CD14-positive monocyte (primary cell): ENCODE measurements at places on chromosomes 1 and 21. TPM values are rescaled to one million over a fixed set of nuclear protein-coding genes. Genes with fewer than 3 reads are reported as not detected.

Gene LCA5L
- polyA plus RNA-seq, result 0.12 TPM in 1 of 2 replicates, not detected in the other

Gene GUCA2B
- not detected for polyA plus RNA-seq

Gene ARTN
- polyA plus RNA-seq, result 0.09 and 0.15 TPM in 2 replicates

Gene SHISAL2A
- polyA plus RNA-seq, result 0.03 and 0.19 TPM in 2 replicates

Gene OR2T2
- polyA plus RNA-seq, result not detected in 2 replicates

GRCh38 chr1:52368383-52369172, 2.6 kb upstream of the CC2D1B start:
- H3K4me1 ChIP-seq, result peaks cover 30% of the 10 kb centered on the region
- DNase-seq, result peak; percentile 10
- no peak overlapping the region for H3K27ac ChIP-seq
- H3K36me3 ChIP-seq, result no peaks in the 10 kb centered on the region
- H3K27me3 ChIP-seq, result no peaks in the 10 kb centered on the region

DNA sequence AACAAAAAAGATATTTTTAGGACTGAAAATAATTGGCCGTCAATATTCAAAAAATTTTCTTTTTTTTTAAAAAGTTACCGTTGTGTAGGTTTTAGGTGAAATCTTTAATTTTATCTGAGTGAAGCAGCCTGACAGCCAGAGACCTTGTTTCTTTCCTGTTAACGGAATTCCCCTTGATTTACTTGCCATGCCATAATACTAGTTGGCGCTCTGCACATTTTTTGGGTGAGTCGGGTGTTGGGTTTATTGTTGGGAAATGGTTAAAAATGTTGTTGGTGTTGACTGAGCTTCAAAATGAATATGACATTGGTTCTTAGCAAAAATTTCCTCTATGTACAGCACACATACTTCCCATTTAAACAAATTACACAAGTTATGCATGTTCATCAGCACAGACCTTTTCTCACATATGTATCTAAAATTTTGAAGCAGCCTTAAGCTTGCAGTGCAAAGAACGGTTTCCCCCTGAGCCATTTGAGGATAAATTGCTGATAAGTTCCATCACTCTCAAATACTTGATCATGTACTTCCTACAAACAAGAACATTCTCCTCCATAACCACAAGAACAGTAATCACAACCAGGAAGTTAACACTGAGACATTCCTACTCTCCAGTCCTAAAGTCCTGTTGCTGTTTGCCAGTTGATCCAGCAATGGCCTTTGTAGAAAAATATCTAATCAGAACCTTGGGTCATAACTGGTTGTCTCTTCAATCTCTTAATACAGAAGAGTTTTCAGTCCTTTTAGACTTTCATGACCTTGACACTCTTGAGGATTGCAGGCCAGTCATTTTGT, 34.2 kb downstream of the CAMTA1 start:
- H3K36me3 ChIP-seq, result no peaks in the 10 kb centered on the region
- DNase-seq, result no peak
- no peaks in the 10 kb centered on the region for H3K4me1 ChIP-seq
- no peak overlapping the region for H3K4me3 ChIP-seq
- H3K27ac ChIP-seq, result no peak overlapping the region

DNA sequence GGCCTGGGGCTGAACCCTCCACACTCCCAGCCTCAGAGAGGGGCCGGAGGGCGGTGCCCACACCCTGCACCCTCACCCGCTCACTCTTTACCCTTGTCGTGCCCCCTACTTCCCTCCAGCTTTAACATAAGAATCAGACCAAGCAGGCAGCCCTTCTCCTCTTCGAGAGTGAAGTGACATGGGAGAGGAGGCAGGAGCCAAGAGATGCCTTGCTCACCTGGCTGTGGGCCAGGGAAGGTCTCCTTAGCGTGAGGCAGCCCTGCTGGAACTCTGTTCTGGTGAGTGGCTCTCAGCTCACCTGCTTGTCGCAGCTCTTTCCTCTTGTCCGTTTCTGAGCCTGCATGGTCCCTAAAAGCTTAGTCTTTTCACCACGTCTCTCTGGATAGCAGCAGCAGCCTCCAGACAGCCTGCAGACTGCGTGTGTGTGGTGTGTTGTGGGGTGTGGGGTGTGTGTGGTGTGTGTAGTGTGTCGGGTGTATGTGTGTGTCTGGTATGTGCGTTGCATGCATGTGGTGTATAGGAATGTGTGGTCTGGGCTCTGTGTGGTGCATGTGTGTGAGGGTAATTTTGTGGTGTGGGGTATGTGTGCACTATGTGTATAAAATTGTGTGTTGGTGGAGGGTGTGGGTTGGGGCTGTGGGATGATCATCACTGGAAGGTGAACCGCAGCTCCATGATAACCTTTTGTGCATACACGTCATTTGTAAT, 86.7 kb downstream of the CCDC185 start:
- no peak overlapping the region for H3K4me3 ChIP-seq
- no peak for DNase-seq
- H3K4me1 ChIP-seq, result peaks cover 7% of the 10 kb centered on the region
- no peak overlapping the region for H3K27ac ChIP-seq
- no peaks in the 10 kb centered on the region for H3K27me3 ChIP-seq

DNA sequence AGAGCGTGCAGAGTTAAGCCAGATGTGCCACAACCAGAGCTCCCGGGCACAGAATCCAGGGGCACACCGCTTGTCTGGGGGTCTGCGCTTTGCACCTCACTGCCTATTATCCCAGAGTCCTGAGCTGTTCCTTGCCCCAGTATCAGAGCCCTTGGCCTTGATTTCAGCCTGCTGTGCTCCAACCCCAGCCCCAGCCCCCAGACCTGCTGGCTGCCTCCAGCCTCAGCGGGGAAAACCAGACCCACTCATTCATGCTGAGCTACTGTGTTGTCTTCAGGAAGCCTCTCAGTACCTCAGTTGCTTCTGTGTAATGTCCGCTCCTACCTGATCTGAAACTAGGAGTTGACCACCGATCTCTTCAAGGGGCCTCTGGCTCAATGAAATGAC, 1.1 kb downstream of the IKBKE start:
- H3K4me1 ChIP-seq, result peaks cover 66% of the 10 kb centered on the region
- peak overlapping the region; percentile 60 for H3K4me3 ChIP-seq
- no peaks in the 10 kb centered on the region for H3K27me3 ChIP-seq
- peak overlapping the region; percentile 94 for H3K27ac ChIP-seq
- no peak for DNase-seq
- H3K36me3 ChIP-seq, result peaks cover 26% of the 10 kb centered on the region

- no peak overlapping the region for H3K27ac ChIP-seq
- no peak overlapping the region for H3K4me3 ChIP-seq
- no peaks in the 10 kb centered on the region for H3K27me3 ChIP-seq
- H3K36me3 ChIP-seq, result no peaks in the 10 kb centered on the region
Measured at GRCh38 chr1:206790502-206791250, 18.4 kb upstream of the IL10 start.

GRCh38 chr1:66435541-66435940, 98.4 kb upstream of the SGIP1 start:
- H3K27ac ChIP-seq, result no peak overlapping the region
- DNase-seq, result no peak
- H3K4me1 ChIP-seq, result peaks cover 31% of the 10 kb centered on the region

- no peaks in the 10 kb centered on the region for H3K36me3 ChIP-seq
- DNase-seq, result no peak
- no peaks in the 10 kb centered on the region for H3K27me3 ChIP-seq
- no peak overlapping the region for H3K4me3 ChIP-seq
Measured at GRCh38 chr1:194940336-194941030, 1667.8 kb downstream of the KCNT2 start.

DNA sequence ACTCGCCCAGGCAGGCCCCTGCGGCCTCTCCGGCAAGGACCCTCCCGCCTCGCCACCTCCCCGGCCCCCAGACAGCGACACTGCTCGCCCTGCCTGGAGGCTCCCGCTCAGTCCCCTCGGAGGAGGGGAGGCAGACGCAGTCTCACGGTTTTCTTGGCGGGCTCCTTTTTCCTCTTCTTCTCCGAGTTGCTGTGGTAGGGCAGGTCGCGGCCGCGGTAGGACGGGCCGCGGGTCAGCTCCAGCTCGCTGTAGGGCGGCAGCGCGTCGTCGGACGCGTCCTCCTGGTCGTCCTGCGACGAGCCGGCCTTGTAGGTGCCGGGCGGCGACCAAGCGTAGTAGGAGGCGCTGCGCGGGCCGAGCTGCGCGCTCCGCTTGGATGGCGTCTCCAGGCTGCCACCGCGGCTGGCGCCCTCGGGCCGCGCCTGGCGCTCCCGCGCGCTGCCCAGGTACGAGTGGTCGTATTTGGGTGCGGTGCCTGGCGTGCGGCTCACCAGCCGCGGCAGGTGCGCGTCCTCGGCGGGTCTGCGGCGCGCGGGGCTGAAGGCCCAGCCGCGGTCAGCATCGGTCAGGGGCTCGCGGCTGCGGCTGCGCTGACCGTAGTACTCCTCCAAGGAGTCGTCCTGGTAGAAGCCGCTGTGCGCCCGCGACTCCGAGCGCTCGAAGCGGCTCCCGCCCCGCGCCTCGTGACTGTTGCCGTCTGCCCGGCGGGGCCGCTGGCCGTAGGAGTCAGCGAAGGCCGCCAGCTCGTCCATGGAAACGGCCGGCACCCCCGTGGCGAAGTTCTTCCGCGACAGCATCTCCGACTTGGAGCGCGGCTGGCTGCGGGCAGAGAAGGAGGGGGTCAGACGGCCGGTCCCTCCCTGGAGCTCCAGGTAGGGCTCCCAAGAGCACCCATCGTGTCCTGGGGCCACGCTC, 44.8 kb upstream of the TADA1 start:
- peaks cover 17% of the 10 kb centered on the region for H3K4me1 ChIP-seq
- no peaks in the 10 kb centered on the region for H3K36me3 ChIP-seq
- no peak for DNase-seq

DNA sequence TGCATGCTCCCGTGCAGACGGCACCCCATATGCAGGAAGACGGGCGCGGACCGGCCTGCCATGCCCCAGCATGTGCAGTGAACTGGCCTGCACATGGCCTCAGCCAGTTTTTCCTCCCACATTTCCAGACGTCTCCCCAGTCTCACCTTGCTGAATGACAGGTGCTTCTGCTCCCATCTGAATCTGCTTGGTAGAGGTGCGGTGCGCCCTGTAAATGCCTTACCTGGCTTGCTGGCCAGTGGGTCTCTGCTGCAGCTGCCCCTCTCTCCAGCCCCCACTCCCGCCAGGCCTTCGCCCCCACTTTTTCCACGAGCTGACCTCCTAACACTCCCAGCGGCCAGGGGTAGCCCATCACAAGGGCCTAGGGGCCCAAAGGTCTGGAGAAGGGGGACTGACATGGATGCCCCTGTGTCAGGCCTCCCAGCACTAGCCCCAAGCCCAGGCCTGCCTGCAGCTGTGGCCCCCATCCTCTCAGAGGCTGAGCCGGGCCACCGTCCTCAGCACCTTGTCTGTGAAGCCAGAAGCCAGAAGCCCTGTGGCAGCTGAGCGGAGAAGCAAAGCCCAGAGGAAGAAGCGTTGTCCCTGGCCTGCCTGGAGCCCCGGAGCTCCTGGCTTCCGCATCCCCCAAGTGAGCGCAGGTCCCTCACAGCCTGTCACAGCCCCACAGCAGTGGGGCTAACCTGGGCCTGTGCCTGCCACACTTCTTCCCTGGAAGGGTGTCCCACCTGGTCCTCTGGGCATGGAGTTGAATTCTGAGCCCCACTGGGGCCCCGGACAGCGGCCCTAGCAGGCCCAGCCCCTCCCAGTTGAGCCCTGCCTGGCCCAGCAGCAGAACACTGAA, 3.7 kb upstream of the SLC19A1 start:
- no peaks in the 10 kb centered on the region for H3K27me3 ChIP-seq
- H3K27ac ChIP-seq, result no peak overlapping the region
- H3K4me3 ChIP-seq, result no peak overlapping the region
- no peaks in the 10 kb centered on the region for H3K36me3 ChIP-seq

GRCh38 chr21:45623436-45623835, 20.1 kb upstream of the PCBP3 start:
- no peak overlapping the region for H3K4me3 ChIP-seq
- H3K36me3 ChIP-seq, result no peaks in the 10 kb centered on the region
- H3K27ac ChIP-seq, result no peak overlapping the region
- DNase-seq, result no peak
- no peaks in the 10 kb centered on the region for H3K27me3 ChIP-seq

DNA sequence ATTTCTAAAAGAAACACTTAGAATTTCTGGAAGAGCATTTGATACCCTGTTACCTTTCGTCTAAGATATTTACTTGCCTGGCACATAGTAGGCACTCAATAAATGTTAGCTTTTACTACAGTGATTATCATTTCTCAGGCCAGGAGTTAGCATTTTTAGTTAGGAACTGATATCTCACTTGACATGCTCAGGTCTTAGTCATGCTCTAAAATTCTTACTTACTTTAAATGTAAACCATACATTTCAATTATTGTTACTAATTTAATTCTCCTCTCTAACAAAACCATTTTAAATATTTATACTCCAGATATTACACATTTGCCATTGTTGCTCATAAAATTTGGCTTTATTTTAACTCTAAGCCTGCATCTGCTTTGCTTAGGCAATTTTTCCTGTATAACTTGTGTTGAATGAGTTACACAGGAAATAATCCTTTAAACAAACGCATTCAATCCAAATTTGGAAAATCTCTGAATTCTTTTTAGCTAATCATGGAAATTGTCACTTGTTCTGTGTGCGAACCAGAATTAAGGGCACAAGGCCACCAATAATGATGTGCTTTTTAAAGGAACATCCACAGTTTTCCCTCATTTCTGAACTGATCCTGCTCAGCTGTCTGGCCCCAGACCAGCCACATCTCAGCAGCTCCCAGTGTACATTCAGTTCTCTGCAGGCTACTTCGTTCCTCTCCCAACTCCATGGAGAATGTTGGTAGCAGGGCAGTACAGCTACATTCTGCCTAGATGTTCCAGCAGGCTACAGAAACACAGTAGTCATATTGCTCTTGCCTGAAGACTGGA, 15.6 kb downstream of the NIBAN1 start:
- H3K27me3 ChIP-seq, result no peaks in the 10 kb centered on the region
- no peak for DNase-seq
- peaks cover 3% of the 10 kb centered on the region for H3K4me1 ChIP-seq
- H3K36me3 ChIP-seq, result no peaks in the 10 kb centered on the region
- H3K4me3 ChIP-seq, result no peak overlapping the region
- no peak overlapping the region for H3K27ac ChIP-seq

DNA sequence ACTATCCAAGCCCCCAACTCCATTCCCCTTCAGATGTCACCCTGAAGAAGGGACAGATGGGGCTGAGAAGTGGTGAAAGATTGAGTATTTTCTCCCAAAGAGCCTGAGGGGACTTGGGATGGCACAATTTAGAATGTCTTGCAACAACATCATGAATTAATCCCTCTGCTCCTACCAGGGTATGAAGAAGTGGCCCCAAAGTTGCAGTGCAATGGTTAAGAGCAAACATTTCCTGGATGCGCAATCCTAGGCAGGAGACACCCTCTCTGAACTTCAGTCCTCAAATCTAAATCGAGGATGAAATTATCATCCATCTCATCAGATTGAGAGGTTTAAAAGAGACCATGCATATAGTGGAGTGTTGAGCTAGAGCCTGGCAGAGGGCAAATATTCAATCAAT, 28.6 kb upstream of the CITED4 start:
- no peak overlapping the region for H3K4me3 ChIP-seq
- DNase-seq, result no peak
- no peaks in the 10 kb centered on the region for H3K36me3 ChIP-seq
- H3K4me1 ChIP-seq, result peaks cover 14% of the 10 kb centered on the region
- no peak overlapping the region for H3K27ac ChIP-seq
- no peaks in the 10 kb centered on the region for H3K27me3 ChIP-seq

DNA sequence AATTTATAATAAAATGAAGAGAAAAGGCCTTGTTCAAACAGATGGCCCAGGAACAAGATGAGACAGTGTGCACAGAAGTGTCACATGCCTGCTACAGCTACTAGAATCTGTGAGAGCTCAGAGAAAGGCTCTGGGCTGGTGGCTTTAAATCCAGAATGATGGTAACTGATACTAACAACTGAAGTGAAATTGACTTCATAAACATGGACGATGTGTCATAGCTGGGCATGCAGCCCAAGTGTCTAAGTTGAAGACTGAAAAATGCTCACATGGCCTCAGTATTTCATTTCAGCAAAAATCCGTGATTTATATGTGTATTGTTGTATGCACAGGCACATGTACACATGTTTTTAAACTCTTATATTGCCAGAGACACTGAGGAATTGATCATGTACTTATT, 208.3 kb upstream of the RUNX1 start:
- H3K36me3 ChIP-seq, result no peaks in the 10 kb centered on the region
- no peaks in the 10 kb centered on the region for H3K27me3 ChIP-seq
- H3K4me3 ChIP-seq, result no peak overlapping the region
